Activated CD8-positive, alpha-beta T cell treated with anti-CD3 and anti-CD28 coated beads for 36 hours (primary cell): ENCODE measurements at places on chromosomes 12 and 14. TPM values are rescaled to one million over a fixed set of nuclear protein-coding genes. Genes with fewer than 3 reads are reported as not detected.

Gene BCL7A
- 7.3 TPM for total RNA-seq

Gene CCDC198
- not detected for total RNA-seq

Gene CCDC38
- total RNA-seq, result 0.34 TPM

Gene HSPB8
- total RNA-seq, result not detected

GRCh38 chr12:127773520-127773919, 493.4 kb upstream of the TMEM132C start:
- no peak overlapping the region for H3K27ac ChIP-seq
- H3K27me3 ChIP-seq, result no peaks in the 10 kb centered on the region
- no peaks in the 10 kb centered on the region for H3K4me1 ChIP-seq
- H3K36me3 ChIP-seq, result no peaks in the 10 kb centered on the region
- no peak for DNase-seq

DNA sequence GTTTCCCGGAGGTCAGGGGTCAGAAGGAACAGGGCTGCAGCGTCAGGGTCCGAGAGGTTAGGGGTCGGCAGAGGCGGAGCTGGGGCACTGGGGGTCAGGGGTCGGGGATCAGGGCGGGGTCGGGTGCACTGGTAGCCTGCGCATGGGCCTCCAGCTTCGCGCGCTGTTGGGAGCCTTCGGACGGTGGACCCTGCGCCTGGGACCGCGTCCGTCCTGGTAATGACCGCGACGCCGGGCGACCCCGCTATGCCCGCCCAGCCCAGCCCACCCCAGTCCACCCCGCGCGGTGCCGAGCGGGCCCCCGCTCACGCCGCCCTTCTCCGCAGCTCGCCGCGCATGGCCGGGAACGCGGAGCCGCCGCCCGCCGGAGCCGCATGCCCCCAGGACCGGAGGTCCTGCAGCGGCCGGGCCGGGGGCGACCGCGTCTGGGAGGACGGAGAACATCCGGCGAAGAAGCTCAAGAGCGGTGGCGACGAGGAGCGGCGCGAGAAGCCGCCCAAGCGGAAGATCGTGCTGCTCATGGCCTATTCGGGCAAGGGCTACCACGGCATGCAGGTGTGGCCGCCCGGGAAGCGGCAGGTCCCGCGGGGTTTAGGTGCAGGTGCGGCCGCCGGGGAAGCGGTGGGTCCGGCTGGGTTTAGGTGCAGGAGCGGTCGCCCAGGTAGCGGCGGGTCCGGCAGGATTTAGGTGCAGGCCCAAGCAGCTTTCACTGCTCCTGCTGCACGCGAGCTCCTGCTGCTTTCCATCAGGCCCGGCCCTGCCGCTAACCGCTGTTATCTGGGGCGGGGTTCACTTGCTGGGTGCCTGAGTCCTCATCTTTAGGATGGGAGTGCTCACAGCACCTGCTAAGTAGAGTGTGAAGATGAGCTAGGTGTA, 743 bp downstream of the PUS1 start:
- peak overlapping the region; percentile 93 for H3K27ac ChIP-seq
- peak overlapping the region; percentile 94 for H3K4me3 ChIP-seq
- DNase-seq, result peak; percentile 46
- H3K36me3 ChIP-seq, result peaks cover 35% of the 10 kb centered on the region
